Stimulated activated CD8-positive, alpha-beta memory T cell treated with anti-CD3 and anti-CD28 coated beads, Interleukin-7, amount 100 ng/mL, for 1 hour (primary cell): ENCODE measurements at places on chromosomes 7 and 10.

GRCh38 chr7:147911201-147911601 is 679.4 kb upstream of the C7orf33 start:
- DNase-seq, result no peak

GRCh38 chr10:56715262-56715661 is 354.2 kb upstream of the ZWINT start:
- DNase-seq, result no peak

GRCh38 chr7:5564894-5565293 is 141.3 kb upstream of the TNRC18 start:
- no peak for DNase-seq

DNA sequence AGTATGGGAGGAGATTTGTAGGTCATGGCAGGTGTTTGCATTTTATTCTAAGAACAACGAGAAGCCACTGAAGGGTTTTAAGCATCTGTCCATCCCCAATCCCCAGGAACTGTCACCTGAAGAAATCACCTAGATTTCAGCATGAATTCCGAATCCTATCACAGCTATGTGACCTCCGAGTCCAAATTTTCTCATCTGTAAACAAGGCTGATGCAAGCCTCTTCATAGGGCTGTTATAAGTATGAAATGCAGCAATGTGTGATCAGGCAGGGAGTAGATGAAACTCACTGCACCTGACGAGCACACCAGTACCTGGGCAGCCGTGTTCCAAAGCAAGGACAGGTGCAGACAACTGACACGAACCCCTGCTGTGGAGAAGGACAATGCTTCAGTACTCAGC is 14.0 kb downstream of the HABP2 start:
- no peak for DNase-seq

DNA sequence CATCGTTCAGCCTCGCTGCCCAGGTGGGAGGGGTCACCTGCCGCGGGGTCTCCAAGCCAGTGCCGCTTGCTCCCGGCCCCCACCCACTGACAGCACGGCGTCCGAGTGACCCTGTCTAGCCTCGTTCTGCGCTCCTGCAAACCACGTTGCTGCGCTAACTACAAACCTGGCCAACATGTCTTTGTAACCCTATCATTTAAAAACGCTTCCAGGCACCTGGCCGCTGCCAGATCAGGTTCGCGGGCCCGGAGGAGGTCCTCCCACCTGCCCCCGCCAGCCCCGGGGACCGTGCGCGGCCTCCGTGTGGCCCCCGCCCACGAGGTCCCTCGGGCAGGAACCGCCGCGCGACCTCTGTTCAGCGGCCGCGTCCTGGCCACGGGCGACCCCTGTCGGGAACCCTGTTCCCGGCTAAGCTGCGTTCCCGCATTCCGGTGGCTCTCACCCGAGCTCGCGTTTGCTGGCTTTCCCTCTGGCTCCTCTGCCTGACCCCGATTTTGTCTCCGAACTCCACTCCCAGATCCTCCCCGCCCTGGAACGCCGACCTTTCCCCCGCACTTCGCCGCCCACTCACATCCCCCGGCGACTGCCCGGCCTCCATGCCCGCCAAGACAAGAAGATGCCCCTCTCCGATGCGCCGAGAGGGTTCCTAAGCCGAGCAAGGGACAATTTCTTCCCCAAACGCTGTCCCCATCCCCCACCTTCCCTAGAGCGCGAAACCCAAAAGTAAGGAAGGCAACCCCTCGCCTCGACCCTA is 2.4 kb downstream of the SFMBT2 start:
- DNase-seq, result no peak

- DNase-seq, result no peak
These were observed 936 bp downstream of the IGF2BP3 start for GRCh38 chr7:23469150-23469960.

GRCh38 chr10:10794791-10795191 is 222.9 kb upstream of the CELF2 start:
- no peak for DNase-seq

- no peak for DNase-seq
These were observed 3.7 kb upstream of the ANKRD1 start for GRCh38 chr10:90924552-90924951.

- no peak for DNase-seq
These were observed 33.1 kb downstream of the HBP1 start for GRCh38 chr7:107201795-107202450.

DNA sequence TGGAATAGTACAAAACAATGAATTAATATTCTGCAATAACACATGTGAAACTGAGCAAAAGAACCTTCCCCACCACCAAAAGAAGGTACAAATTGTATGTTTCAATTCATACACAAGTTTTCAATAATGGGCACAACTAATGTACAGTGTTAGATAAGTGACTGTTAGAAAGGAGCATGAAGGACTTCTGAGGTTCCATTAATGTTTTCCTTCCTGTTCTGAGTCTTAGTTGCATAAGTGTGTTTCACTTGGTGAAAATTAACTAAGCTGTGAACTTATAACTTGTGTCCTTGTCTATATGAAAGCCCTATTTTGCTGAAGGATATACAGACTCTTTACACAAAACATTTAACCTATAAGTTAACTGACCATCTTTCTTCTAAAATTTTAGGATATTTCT is 8.2 kb downstream of the GSAP start:
- DNase-seq, result no peak

GRCh38 chr7:134562136-134562535 is 13.2 kb downstream of the AKR1B15 start:
- no peak for DNase-seq

- DNase-seq, result no peak
These were observed 6.3 kb downstream of the CASP7 start for GRCh38 chr10:113686028-113686427.

- no peak for DNase-seq
These were observed 280.9 kb downstream of the LRMDA start for GRCh38 chr10:75712242-75712880.

DNA sequence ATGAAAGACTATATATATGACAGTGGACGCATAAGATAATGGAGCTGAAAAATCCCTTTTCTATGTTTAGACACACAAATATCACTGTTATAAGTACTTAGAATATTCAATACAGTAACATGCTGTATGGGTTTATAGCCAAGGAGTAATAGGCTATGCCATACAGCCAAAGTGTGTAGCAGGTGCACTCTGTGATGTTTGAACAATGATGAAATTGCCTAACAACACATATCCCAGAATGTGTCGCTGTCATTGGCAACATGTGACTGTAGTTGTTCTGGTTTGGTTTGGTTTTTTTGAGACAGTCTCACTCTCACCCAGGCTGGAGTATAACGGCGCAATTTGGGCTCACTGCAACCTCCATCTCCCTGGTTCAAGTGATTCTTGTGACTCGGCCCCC is 26.1 kb downstream of the NOM1 start:
- no peak for DNase-seq
